ENCODE measurements at places on chromosomes 6 and 20.

- DNase-seq: no peak
These were observed 9.1 kb upstream of the MAPK13 start for GRCh38 chr6:36120979-36121786.

DNA sequence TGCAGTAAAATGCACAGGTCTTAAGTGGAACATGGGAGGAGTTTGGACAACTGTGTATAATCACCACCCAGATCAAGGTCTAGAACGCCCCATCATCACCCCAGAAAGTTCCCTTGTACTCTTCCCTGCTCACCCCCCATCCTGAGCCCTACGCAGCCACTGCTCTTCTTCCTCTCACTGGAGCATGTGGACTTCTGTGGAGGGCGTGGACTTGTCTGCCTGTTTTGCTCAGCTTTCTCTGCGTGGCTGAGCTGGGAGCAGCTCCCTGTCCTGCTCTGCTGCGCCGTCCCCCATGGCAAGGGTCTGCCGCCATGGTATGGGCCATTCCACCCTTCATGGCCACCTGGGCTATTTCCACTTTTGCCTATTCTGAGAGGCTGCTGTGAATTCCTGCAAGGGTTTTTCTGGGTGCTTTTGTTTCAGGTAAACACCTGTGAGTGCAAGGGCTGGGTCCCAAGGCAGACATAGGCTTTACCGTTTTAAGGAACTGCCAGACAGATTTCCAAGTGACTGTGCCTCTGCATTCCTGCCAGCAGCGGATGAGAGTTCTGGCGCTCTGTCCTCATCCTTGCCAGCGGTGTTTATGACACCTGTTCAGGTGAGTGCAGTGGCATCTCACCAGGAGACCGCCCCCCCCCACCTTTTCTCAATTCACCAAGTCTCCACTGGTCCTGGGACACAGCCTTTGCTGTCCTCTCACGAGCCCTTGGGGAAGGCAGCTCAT lies 19.7 kb downstream of the PCK1 start:
- no peak for DNase-seq

DNA sequence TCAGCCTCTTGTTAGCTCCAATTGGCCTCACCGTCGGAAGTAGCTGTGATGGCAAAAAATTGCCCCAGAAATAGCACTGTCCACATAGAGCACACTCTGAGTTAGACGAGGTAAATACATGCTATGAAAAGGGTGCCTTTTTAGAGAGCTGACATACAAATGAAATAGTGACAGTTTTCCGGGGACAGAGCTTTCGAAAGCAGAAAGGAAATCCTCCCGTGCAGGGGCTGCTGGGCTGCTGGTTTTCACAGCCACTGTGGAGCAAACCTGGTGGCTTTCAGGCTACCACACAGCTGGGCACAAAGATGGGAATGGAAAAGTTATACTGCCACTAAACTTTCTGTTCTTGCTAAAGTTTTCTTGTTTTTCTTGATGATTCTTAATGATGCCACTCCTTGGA lies 8.3 kb downstream of the SLPI start:
- no peak for DNase-seq

GRCh38 chr20:60314727-60315126 lies 356.5 kb downstream of the CDH26 start:
- no peak for DNase-seq

DNA sequence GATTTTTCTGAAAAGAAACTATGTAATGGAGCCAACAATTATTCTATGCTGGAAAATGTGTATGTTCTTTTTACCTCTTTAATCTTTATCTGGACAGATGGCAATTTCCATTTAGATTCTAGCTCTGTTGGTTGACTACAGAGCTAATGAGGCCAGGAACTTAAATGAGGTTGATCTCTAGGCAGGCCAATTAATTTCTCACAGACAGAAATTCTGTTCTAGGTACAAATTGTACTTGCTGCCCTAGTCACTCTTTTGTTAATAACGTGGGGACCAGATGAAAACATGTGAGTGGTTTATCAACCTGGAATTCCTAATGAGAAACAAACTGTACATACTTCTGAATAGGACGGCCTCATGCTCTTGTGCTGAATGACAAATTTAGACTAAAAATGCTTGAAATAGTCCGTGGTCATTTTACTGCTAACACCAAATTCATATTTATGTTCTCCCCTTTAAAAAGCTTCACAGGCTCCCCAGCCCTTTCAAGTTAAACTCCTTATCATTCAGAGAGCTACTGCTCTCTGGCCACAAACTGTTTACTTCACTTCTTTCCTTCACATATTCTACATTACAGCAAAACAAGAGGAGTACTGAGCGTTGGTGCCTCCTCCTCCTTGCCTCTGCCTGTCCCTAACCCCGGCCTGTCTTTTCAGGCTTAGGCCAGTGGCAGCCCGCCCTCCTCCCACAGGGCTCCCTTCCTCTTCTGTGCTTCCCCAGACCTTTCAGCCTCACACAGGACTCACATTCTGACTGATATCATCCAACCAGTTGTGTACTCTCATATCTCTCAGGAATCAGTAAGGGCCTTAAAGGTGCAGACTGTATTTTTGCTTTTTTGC lies 41.4 kb downstream of the DTNBP1 start:
- peak; percentile 35 for DNase-seq

- DNase-seq: no peak
These were observed 145.1 kb upstream of the ZNF184 start for GRCh38 chr6:27617700-27618689.

GRCh38 chr6:49225471-49225870 lies 237.6 kb downstream of the MMUT start:
- DNase-seq: no peak

DNA sequence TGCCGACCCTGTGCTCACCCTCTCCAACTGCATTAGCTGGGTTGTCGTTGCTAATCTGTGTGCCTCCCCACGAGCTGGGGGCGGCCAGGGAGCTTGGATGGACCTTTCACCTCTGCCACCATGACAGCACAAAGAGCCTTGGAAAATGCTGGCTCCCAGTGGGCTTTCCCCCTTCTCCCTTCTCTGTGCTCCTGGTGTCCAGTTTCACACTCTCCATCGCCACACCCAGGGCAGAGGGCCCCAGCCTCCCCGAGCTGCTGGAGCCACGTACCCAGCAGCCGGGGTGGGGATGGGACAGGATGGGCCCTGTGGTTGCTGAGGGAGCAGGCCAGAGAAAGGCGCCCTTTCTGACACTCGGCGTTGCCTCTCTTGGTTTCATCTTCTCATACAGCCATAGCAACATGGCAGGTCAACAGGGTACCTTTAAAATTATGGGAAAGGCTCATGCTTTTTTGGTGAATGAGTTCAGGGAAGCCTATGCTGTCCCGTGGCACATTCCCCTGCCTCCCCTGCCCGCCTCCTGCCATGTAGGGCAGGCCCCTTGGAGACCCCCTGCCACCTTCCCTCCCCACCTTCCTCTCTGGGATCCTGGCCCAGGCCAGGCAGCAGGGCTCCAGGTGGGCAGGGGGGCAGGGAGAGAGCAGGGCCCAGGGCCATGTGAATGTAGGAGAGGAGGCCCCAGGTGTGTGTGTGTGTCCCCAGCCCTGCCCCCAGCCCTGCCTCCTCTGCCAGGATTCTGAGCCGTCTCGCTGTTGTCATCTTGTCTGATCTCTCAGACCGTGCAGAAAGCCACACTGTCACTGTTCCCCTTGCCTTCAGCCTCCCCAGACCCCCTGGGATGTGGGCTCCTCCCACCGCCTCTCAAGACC lies 85.2 kb upstream of the CCDC167 start:
- DNase-seq: no peak

DNA sequence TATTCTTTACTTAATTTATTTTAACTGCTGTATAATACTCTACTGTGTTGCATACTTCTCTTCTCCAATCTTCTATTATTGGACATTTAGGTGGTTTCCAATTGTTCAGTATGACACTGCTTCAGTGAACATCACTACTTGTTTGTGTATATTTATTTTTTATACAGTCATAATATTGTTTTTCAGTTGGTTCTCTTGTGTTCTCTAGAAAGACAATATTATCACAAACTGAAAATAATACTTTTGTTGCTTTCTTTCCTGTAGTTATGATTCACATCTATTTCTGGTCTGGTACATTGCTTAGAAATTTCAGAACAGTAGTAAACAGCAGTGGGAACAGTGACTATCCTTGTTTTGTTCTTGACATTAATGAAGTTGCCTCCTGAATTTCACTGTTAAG lies 62.8 kb upstream of the GTSF1L start:
- DNase-seq: no peak

DNA sequence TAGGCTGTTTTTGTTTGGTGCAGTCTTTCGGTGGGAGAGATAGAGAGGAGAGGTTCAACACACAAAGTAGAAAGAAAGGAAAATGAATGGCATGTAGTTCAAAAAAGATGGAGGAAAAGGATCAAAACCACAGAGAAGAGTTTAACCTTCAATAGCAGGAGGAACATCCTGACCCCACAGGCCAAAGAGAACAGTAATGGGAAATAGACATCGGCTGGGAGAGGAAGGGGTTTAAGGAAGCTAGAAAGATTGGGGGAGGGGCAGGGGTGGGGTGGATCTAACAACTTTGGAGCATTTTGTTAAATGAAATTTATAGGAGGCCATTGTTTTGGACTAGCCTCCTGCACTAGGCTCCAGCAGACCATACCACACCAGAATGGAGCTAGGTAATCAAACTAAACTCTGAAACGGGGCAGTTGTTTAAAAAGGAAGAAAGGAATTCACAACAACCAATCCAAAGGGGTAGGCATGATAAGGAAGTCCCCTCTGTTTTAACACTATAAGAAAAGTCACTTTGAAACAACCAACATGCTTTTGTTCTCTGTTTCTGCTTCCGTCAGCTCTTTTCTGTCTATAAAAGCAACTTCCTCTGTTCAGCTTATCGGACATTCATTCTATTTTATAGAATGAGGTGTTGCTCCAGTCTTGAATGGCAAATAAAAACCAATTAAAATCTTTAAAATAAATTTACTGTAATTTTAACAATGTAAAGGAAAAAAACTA lies 82.6 kb downstream of the EPB41L2 start:
- no peak for DNase-seq

- no peak for DNase-seq
These were observed 184.4 kb downstream of the UNC5CL start for GRCh38 chr6:40854592-40854991.

DNA sequence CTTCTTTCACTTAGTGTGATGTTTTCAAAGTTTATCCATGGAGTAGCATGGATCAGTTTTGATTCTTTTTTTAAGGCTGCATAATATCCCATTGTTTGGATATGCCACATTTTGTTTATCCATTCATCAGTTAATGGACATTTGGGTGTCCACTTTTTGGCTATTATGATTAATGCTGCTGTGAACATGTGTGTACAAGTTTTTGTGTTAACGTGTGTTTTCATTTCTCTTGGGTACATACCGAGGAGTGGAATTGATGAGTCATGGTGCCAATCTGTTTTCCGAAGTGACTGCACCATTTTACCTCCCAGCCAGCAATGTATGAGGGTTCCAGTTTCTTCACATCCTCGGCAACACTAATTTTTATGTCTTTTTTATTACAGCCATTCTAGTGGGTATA lies 78.4 kb upstream of the CCDC28A start:
- DNase-seq: no peak

GRCh38 chr6:66336176-66336575 lies 629.1 kb upstream of the EYS start:
- DNase-seq: no peak

GRCh38 chr6:38193481-38194281 lies 374.2 kb downstream of the ZFAND3 start:
- no peak for DNase-seq

DNA sequence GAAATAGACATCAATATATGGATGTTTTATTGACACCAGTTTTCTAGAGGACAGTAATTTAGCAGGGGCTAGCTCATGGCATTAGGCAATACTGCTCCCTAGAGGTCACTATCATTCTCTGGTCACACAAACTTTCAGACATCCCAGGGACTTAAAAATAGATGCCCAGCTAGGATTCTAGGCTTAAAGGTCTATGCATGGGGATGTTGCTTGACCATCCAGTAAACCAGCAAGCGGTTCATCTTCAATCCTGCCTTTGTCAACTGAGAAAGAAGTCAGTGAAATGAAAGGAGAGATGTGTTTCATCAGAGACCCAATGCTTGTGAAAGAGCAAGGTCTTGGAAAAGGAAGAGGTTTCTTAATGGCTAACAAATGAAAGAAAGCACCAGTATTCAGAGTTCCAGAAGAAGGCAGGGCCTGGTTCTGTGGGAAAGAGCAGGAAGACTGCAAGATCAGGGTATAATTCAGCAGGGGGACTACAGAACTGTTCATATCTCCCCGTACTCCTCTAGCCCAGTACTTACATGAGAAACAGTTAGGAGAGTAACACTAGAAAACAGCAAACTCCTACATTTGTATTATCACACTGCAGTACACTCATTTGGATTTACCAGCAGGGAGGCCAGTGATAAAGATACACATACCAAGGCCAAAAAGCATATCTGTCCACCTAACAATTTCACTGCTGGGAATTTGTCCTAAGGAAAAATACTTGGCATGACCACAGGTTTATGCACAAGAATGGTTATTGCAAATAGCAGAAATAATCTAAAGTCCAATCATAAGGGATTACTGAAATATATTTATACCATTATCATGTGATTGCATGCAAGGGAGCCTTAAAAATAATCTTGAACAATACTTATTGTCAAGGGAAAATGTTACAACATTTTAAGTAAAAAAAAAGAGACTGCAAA lies 151.4 kb upstream of the LAMA2 start:
- DNase-seq: peak; percentile 58

DNA sequence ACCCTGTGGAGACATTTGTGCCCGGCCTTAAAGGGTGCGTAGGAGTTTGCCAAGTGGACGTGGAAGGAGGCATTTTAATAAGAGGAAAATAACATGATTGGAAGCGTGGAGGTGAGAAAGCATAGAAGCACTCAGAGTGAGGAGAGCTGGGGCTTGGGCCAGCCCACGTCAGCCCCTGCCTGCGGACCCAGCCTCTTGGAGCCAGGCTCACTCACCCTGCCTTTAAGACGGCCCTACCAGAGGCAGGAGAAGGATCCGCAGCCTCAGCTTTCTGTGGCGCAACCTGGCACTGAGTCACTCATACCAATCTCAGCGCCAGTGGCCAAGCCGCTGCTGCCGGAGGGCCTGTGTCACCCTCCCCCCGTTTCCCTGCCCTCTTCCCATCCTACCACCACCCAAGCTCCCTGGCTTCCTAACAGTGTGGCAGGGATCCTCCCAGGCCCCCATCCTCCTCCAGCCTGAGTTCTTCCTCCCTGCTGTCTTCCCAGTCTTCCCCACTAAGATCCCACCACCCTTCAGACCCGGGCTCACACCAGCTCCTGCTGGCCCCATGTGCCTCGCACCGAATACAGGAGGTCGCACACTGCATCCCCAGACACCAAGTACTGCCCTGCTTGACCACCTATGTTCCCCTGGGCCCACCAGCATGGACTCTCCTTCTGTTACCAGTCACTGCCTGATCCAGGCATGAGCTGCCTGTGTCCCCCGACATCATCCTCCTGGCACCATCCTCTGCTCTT lies 285.2 kb downstream of the UST start:
- no peak for DNase-seq

DNA sequence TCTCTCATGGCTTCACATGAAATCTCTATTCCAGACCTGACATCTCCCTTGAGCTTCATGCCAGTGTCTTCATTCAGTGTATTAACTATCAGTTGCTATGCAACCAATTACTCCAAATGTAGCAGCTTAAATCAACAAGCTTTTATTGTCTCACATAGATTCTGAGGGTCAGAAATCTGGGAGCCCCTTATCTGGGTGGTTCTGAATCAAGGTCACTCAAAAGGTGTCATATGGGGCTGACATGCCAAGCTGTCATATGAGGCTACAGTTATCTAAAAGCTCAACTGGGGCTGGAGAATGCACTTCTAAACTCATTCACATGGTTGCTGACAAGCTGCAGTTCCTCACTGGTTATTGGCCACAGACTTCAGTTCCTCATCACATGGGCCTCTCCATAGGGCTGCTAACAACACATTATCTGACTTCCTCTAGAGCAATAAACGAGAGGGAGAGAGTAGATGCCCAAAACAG lies 7.3 kb upstream of the CGA start:
- DNase-seq: no peak

- peak; percentile 25 for DNase-seq
These were observed 23.3 kb upstream of the BCAS1 start for GRCh38 chr20:54093423-54094267.

Measured in midbrain (tissue), 1 donor.